Stimulated activated CD4-positive, alpha-beta T cell treated with anti-CD3 and anti-CD28 coated beads, Interleukin-4, amount 100 ng/mL, for 4 hours (primary cell): ENCODE measurements at places on chromosomes 1 and 21.

GRCh38 chr1:213499444-213499843 is 448.4 kb downstream of the RPS6KC1 start:
- DNase-seq = no peak

DNA sequence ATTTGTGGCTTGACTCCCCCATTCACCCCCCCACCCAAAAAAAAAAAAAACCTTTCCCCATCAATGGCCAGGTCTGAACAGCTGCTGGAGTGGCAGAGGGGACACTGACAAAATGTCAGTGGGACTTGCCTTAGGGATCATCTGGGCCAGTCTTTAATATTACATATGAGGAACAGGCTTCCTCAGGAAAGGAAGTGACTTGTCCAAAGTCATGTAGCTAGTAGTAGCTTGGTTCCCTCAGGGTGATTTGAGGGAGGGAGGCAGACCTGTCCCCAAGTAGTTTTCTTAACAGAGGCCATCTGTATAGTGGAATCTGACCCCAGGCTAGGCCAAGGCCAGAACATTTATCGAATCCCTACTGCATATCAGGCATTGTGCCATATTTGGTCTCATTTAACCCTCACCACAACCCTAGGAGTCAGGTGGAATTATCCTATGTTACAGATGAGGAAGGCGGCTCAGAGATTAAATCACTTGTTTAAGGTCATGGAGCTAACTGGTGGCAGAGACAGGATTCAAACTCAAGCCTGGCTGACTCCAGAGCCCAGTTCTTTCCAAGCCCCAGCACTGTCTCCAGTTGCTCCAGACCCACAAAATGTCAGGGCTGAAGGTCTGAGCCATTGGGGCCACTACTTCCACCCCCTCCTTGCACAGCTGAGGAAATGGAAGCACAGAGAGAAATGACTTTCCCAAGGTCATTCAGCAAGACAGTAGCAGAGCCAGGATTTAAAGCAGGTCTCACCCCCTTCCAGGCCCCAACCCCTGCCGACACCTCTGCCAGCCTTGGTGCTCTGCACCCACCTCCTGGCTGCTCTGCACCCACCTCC is 10.4 kb downstream of the ZBTB7B start:
- no peak for DNase-seq

GRCh38 chr1:92408825-92409224 is 77.9 kb downstream of the GFI1 start:
- DNase-seq = no peak

- DNase-seq = no peak
These were observed 241.0 kb upstream of the SNX7 start for GRCh38 chr1:98420376-98421084.
